ENCODE measurements at places on chromosomes 1 and 21.

- DNase-seq, result no peak
Measured at GRCh38 chr1:25065795-25066238, 135.7 kb upstream of the RUNX3 start.

GRCh38 chr1:6393400-6394187 is at the start of gene ACOT7:
ACOT7 (minus strand) TSS chr1:6393767; CDS start chr1:6393399, 368 bp downstream.
- peak; percentile 94 for DNase-seq

- no peak for DNase-seq
Measured at GRCh38 chr1:45266151-45266801, 59.9 kb upstream of the ZSWIM5 start.

- no peak for DNase-seq
Measured at GRCh38 chr1:53579221-53580008, 120.2 kb downstream of the DMRTB1 start.

DNA sequence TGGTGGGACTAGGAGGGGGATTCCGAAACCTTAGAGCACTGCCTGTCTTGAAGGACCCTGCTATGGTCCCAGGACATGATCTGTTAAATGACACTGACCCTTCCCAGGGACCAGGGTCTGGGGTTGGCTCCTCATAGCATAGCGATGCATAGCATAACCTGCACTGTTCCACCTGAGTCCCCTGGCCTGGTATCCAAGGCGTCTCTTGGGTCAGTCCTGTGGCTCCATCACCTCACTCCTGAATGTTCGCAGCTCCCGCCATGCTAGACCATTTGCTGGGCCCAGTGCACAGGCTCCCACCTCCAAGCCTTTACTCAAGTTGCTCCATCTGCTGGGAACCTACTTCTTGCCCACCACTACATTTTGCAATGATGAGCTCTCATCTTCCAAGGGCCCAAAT is 39.0 kb upstream of the MAGOH start:
- no peak for DNase-seq

DNA sequence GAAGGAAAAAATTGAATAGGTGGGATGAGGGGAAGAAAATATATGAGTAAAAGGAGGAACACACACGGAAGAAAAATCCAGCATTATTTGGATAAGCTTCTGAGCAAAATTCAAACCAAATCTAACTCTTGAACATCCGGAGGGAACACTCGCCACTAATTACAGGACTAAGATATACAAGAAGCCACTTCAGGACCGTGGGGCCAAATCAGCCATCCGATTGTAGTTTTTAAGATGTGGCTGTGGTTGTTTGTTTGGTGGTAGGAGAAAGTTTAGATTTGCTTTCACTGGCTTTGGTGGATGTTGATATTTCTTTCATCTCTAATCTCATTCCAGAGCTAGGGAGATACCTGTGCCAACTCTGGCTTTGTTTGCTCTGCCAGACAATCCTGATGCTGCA is 43.7 kb upstream of the ADAMTS1 start:
- no peak for DNase-seq

DNA sequence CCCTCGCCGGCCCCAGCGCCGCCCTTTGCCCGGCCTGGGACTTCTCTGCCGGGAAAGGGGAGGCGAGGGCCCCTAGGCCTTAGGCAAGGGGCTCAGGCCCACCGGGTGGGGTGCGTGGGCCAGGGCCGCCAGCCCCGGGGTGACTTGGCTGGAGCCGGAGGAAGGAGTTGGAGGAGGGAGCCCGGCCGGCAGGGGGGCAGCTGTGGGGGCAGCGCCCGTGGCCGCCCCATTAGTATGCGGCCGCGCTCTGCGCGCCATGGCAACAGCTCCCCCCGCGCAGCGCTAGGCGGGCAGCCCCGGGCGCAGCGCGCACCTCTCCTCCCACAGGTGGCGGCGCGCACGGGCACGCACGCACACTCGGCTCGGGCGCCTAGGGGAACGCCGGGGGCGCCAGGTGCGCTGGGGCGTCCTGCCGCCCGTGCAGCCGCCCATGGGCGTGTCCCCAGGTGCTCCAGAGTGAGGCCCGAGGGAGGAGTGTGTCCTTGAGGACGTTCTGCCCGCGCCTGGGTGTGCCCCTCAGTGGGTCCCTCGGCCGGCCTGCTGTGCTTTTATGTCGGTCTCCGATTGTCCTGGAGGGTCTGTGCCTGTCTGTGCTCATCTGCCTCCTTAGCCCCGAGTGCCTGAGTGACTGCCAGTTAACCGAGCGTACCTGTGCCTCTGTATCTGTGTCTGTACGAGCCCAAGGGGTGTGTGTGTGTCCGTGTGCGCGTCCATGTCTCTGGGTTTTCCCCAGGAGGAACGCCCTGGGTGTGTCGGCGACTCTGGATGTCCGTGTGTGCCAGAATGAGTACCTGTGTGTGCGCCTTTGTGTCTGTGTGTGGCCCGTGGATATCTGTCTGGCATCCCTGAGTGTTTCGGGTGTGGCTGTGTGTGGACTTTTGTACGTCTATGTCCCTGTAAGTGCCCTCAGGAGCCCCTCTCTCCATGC is 38.2 kb upstream of the WASF2 start:
- DNase-seq, result peak; percentile 90

- no peak for DNase-seq
Measured at GRCh38 chr1:56963667-56964066, 2.1 kb downstream of the C8B start.

DNA sequence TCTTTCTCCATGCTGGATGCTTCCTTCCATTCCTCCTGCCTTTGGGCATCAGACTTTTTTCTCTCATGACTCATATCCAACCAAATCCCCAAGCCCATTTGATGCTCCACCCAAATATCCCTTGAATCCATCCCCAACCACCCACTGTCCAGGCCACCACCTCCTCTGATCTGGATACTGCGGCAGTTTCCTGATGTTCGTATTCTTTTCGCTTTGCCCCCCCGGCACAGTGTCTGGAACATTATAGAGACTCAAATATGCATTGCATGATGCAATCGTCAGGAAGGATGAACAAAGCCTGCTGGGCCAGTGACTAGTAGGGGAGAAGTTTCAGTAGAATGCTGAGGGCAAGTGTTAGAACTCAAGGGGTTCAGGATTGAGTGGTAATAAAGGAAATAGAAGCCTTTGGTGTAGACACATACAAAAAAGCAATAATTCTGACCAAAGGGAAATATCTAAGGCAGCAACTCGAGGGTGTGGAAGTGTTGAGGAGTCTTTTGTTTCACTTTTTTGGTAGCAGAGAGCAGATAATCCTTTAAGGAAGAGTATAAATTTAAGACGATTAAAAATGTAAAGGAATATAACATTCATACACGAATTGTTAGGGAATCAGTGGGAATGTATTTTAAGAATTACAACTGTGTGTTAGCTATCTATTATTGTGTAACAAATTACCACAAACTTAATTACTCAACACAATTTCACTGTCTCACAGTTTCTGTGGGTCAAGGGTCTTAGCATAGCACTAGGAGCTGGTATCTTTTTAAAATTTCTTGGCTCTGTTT is 7.5 kb downstream of the S100A11 start:
- no peak for DNase-seq

GRCh38 chr1:84634536-84635205 is 55.6 kb downstream of the SSX2IP start:
- DNase-seq, result no peak

GRCh38 chr1:235858766-235859165 is 7.9 kb downstream of the LYST start:
- no peak for DNase-seq

GRCh38 chr1:223230161-223230881 is 87.3 kb upstream of the TLR5 start:
- no peak for DNase-seq

GRCh38 chr1:205543351-205544301 is 39.2 kb downstream of the CDK18 start:
- no peak for DNase-seq

DNA sequence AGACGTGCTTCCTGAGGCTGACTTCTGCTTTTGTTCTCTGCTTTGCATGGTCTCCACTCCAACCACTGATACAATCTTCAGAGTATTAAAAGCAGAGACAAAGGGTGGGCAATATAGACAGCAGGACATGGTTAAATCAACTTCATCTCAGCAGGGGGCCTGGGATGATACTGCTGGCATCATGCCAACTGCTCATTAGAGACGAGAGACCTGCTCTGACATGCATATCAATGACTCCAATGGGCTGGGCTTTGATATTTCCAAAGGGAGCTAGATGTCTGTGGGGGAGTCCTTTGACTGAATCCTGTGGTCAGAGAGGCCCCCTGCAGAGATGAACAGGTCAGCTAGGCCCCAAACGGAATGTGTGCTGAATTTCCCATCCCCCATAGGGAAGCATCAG is 106.6 kb downstream of the ACTL8 start:
- no peak for DNase-seq

- DNase-seq, result peak; percentile 32
Measured at GRCh38 chr1:111813440-111814304, 58.0 kb downstream of the DDX20 start.

DNA sequence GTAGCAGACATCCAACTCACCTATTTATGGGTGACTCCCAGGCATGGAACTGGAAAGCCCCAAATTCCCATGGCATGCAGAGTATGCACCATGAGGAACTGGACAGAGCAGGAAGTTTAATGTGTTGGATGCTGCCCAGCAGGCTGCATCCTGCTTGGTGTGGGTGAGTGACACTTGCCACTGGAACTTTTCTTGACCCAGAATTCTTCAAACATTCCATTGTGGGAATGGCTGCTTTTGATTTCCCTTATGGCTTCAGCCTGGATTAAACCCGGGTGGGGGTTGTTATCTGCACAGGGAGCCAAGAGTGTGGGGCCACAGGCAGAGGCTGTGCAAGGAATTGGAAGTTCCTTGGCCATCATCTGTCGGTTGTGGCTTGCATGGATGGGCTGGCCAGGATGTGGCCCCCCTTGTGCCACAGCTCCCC is 26.9 kb upstream of the BACE2 start:
- no peak for DNase-seq

- no peak for DNase-seq
Measured at GRCh38 chr21:39625211-39625895, 12.6 kb downstream of the B3GALT5 start.

GRCh38 chr1:230153641-230154296 is 86.7 kb downstream of the GALNT2 start:
- DNase-seq, result no peak

DNA sequence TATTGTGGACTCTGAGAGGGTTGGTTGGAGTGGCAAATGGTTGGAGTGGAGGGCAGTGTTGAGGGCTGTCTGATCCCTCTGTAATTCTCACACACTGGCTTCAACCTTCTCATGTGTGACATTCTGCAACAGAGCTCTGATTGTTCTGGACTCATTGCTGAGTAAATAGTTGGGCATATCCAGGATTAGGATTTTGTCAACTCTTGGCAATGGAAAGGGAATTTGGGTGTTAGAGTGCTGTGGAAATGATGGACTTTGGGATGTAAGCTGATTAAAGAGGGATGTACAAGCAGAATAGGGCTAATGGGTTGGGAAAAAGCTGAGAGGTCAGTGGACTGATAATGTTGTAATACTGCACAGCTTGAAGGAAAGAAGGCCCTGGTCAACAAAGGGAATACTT is 16.5 kb downstream of the TLCD4 start:
- no peak for DNase-seq

DNA sequence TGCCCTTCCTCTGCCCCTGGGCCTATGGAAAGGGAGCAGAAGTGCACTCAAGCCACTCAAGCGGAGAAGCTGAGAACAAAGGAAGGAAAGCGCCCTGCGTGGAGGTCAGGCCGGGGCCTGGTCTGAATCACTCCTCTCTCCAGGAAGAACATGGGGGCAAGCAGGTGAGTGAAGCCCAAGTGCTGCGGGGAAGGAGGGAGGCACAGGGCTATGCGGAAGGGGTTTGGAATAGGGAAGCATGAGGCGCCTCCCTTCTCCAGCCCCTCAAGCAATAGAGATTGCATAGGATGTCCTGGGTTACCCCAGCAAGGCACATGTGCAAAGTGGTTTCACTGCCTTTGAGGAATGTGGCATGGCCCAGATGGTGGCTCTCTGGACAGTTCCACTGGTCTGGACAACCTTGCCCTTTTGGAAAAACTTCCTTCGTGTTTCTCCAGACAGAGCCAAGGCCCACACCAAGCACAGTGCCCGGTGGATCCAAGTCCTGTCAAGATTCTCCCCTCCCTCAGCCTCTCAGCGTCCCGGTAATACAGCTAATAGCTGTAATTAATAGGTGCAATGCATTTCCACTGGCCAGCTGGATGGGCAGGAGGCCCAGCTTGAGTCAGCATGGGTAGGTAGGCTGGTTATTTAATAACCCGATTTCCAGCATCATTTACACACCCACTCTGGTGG is 13.7 kb downstream of the BLACAT1 start:
- DNase-seq, result no peak

- DNase-seq, result no peak
Measured at GRCh38 chr1:97570691-97571090, 350.1 kb downstream of the DPYD start.

DNA sequence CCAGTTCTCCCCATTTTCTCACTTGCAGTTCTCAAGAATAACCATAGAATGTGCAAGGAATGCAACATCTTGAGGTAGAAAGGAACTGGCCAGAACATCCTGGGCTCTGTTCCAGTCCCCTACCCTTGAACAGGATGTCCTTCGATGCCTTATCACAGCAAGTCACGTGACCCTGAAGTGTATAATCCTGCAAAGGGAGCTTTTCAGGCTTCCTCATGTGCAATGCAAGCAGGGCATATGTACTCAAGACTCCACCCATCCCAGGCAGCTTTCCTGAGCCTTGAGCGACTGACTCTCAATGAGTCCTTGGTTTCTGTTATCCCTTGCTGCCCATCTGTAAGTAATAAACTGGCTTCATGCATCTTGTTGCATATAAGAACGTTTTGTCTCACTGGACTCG is 311.0 kb downstream of the MRPL39 start:
- no peak for DNase-seq

DNA sequence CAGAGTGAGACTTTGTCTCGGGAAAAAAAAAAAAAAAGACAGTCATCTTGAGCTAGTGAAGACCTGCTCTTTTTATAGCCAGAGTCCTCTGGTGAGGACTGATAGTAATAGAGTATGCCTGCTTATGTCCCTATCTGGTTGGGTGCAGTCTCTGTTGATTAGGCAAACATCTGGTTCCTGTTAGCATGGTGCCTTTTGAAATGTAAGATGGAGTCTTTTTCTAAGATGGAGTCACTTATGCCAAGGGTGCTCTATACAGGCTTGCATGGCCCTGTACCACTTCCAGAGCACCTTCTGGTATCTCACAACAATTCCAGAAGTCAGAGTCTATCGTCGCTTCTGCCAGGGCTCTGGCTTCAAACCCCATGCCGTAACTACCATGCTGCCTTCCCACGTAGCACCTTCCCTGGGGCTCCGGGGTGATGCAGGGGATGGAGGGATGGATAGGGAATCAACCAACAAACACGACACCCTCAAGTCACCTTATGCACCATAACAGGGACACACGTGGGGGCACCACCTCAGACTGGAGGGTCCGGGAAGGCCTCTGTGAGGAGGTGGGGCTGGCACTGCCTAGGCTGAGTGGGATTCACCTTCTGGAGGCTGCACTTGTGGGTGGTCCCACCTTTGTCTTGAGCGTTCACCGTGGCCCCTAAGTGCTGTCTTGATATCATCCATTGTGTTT is 11.6 kb upstream of the PADI6 start:
- DNase-seq, result no peak

GRCh38 chr21:39079617-39080016 is 103.6 kb downstream of the PSMG1 start:
- no peak for DNase-seq

- DNase-seq, result no peak
Measured at GRCh38 chr1:61067446-61068019, 14.8 kb upstream of the NFIA start.

GRCh38 chr1:51264451-51264850 is 28.4 kb downstream of the RNF11 start:
- no peak for DNase-seq

GRCh38 chr21:37073417-37074196 is 553 bp downstream of the TTC3 start:
- peak; percentile 93 for DNase-seq
